Stimulated activated CD4-positive, alpha-beta T cell treated with anti-CD3 and anti-CD28 coated beads, Interleukin-1b, Interleukin-23, amount 100 ng/mL, for 1 hour (primary cell): ENCODE measurements at places on chromosomes 1 and 21.

DNA sequence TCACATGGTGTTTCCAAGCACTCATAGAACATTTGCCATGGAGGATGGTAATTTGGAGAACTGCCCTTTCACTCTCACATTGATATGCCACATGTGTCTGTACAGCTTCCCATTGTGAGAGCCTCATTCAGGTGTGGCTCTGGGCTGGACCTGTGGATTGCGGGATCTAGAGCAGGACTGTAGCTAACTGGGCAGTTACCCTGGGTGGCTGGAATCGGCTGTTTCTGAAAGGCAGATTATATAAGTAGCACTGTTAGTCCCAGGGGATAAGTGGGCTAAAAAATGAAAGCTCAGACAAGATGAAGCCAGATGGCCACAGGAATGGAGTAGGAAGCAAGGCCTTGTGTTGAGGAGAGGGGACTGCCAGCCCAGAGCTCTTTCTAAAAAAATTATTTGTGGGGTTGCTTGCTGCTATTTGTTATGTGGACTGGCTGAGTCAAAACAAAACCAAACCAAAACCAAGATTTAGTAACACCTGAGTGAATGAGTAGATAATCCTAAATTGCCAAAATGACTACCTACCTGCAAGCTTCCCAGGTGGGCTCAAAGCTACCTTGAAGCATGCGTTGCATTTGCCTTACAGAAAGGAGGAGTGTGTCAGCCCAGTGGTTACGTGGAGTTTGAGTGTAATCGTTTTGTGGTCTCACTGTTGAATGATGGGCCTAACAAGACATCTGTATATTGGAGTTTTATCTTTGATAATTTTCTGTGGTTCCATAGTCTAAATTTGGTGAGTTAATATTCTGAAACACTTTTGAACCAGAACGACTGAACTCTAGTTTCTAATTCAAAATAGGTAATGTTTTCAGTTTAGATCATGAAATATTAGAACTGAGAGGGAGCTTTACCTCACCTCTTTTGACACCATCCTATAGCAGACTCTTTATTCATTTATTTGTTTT is 58.0 kb downstream of the SDCCAG8 start:
- DNase-seq, result no peak

DNA sequence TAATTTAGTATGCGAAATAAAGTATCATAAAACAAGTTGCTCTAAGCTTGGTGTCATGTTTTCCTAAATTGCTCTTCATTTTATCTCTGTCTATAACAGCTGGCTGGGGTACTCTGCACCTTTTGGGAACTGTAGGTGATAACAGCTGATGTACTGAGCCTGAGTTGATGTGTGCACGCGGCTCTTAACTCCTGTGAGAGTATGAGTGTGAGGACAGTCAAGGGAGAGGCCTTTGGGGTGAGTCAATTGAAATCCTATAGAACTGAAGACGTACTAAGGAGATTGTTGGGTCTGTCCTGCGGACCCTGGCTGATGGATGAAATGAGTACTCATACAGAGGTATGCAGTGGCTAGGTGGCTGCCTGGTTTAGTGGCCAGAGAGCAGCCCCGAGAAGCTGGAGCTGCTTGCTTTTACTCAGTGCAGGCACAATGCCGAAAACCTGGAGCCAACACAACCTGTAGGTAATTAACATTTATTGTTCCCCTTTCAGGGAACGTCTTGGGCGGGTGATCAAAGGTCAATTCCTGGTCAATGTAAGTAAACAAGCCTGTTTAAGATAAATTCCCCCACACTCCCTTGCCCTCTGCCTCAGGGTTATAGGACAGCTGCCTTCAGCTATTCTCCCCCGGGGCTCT is 188.5 kb downstream of the PRDM2 start:
- DNase-seq, result no peak

DNA sequence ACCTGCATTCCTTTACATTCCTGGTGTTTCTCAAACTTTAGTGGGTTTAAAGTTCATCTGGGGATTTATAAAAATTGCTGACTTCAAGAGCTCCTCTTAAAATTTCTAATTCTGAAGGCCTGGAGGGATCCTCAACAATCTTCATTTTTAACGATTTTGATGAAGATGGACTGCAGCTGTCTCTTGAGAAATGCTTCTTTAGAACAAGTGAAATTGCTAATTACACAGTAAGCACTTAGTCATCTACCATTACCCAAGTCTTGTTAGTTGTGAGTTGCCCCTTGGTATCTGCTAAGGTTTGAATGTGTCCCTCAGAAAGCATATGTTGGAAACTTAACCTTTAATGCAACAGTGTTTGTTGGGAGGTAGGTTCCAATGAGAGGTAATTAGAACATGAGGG is 163.7 kb downstream of the LTN1 start:
- no peak for DNase-seq

- no peak for DNase-seq
Observed at GRCh38 chr1:226664413-226665101, 74.5 kb downstream of the ITPKB start.

DNA sequence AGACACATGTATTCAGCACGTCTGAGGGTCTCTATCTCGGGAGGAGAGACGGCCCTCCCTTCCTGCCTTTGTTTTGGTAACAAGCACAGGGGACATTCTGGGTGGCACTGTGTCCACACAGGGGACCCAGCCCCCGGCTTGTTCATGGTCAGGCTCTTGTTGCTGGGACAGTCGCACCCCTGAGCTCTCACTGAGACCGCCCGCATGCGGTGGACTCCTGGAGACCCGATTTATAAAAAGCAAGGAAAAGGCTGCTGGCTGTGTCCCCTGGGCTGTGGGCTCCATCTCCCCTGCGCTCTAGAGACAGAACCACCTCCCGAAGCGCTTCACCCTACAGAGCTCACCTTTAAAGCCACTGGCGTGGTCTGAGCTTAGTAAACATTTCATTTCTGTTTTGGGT is 103.4 kb downstream of the WDR4 start:
- no peak for DNase-seq

- DNase-seq, result no peak
Observed at GRCh38 chr1:97507863-97508262, 413.0 kb downstream of the DPYD start.

DNA sequence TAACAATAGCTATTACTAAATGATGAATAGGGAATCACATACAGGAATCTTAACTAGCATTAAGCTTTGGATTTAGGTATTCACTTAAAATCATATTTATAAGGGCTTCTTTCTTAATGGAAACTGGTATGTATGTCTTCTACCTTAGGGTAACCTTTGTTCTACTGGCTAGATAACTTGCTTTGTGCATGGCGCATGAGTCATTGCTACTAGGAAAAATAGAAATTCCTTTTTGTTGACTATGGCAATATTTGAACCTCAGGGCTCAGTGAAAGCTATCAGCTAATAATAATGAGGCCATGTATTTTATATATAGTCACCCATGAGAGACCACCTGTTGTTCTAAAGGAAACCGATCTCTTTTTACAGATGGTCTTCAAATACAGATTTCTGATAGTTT is 72.5 kb downstream of the RPS6KC1 start:
- DNase-seq, result no peak

GRCh38 chr1:99756598-99756997 is 9.8 kb downstream of the FRRS1 start:
- no peak for DNase-seq

GRCh38 chr1:41447995-41448770 is 36.3 kb downstream of the EDN2 start:
- DNase-seq, result no peak

DNA sequence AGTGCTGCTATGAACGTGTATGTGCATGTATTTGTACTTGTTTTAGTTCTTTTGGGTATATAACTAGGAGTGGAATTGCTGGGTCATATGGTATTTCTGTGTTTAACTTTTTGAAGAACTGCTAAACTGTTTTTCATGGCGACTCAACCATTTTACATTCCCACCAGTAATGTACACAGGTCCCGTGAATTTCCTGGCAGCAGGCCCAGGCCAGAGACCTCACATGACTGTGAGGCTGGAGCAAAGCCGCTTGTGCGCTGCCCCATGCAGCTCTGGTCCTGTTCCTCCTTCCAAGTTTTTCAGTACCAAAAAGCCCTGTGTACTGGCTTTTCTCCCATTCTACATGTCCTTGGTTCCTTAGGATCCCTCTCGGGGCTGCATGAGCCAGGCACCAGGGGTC is 29.6 kb downstream of the ACOT11 start:
- DNase-seq, result no peak

DNA sequence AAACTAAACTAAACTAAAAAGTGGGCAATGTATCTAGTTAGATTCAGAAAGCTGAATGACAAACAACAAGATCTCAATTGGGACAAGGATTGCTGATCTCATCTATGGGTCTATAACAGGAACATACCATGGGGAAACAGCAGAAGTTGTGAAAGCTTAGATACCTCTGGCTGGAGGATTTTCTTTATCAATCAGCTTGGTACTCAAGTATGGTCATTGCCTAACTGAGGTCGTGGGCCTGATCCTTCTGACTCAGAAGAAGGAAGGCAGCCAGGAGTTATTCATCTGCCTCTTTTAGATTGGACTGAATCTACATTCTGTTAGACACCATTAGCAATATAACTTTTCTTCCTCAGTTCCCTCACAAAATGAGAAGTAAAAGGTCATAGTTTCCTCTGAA is 39.7 kb downstream of the DNTTIP2 start:
- no peak for DNase-seq

DNA sequence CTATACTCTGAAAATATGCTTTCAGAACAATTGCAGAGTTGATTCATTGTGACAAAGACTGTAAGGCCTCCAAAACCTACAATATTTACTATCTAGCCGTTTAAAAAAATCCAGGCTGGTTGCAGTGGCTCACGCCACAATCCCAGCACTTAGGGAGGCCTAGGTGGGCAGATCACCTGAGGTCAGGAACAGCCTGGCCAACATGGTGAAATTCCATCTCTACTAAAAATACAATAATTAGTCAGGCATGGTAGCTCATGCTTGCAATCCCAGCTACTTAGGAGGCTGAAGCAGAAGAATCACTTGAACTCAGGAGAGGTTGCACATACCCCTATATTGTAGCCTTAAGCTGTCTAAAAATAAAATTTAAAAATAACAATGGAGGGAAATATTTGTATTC is 5.3 kb upstream of the TFF2 start:
- no peak for DNase-seq

DNA sequence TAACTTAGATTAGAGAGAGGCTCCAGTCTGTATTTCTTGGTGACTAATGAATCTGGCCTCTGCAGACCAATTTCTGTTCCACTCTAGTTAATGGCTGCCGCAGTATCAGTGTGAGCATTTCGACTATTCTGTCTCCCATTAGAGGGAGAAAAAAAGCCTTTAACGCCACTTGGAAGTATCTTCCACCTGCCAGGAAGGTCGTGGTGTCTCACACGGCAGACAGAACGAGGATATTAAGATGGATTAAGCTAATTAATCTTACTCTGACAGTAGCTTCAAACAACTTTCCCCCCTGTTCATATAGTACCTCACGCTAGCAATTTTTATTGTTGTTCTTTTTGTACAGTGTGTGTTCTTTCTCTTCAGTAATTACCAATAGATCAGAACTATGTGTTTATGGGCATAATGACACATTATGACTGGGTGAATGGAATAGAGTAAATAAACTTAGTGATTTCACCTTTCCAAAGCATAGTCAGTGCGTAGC is 153.8 kb downstream of the ADGRL2 start:
- DNase-seq, result no peak

DNA sequence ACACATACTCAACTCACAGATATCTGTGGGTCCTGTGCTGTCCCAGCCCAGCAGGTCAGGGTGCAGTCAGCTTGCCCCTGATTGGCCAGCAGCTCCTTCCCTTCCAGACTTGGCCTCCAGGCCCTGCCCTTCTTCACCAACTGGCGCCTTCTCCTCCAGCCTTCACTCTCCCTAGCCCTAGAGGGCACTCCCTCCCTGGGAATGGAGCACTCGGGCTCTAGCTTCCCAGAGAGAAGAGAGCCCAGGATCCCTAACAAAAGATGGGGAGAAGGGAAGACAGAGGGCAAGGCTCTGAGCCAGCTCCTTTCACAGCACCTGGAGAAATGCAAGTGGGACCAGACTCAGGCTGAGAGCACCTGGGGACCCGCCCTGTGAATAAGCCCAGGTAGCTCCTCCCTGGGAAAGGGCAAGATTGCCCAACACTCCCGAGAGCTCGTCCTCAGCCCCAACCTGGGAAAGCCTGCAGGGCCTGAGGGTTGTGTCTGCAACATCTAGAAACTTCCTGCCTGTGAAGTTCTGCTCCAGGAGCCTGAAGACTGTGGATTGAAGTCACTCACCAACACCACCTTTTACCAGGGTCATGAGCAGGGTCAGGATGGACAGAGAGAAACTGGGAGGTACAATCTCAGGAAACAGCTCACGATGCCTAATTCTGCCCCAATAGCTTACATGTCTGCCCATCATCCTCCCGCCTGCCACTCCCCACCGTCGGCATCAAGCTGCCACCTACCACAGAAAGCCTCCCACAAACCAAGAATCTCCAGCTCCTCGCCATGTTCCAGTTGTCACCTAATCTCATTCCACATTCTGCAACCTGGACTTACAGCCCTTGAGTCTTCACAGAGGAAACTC is at the start of gene PGLYRP4:
TSS of gene PGLYRP4 (minus strand) at position 331 of the 852 bp plus-strand sequence. CDS start 909 bp downstream, outside the sequence.
- no peak for DNase-seq

DNA sequence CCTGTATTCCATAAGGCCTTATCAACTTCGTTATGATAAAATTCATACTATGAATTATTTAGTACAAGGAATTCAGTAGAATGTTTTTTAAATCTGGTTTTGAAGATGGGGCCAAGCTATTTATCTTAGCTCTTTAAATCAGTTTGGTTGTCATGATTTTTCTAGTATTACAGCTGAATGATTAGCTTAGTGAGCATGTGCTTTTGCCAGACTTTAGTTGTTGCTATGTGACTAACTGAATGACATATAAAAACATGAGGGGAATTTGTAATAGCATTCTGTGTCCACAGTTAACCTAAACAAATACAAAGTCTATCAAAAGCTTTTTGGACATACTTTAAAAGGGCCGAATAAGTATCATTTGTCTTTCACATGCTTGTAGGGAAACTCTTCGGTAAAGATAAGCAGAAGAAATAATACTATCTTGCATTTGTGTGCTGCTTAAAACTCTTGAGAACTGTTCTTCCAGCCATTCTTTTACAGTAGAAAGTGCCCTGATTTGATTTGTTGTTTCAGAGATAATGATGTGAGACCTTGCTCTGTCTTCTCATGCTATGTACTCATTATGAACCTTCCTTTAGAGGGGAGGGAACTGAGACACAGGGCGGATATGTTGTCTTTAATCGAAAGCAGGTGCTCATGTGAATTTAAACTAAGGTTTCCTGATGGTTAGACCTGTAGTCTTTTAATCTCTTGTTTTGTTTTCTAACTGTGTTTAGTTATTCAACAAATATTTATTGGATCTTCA is 18.8 kb downstream of the NEK7 start:
- DNase-seq, result no peak

DNA sequence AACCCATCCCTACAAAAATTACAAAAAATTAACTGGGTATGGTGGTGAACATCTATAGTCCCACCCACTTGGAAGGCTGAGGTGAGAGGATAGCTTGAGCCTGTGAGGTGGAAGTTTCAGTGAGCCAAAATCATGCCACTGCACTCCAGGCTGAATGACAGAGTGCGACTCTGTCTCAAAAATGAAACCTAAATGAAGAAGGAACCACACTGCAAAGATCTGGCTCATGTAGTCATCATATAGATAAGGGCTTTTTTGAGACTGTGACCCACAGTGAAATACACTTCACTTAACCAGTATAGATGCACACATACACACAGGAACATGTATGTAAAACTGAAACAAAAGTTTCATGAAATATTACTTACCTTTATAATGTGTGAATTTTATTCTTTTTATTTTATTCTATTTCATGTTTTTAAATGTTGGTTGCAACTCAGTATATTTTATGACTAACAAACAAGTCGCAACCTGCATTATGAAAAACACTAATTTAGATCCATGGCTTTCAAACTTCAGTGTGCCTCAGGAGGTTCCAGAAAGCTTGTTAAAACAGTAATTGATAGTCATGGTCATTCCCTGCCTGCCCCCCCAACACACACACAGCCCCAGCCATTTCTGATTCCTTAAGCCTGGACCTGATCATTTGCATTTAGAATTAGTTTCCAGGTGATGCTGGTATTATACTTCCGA is 189.5 kb downstream of the PATJ start:
- no peak for DNase-seq
